ENCODE measurements at places on chromosomes 11 and 22. TPM values are rescaled to one million over a fixed set of nuclear protein-coding genes. Genes with fewer than 3 reads are reported as not detected.

The TTC28 gene
- total RNA-seq = 68.7 TPM

The ADAMTS15 gene
- 78.8 TPM for total RNA-seq

The THRSP gene
- total RNA-seq = not detected

The CYP2D6 gene
- total RNA-seq = 1.4 TPM

The BIK gene
- total RNA-seq = not detected

- DNase-seq = no peak
These were observed 3.9 kb downstream of the JOSD1 start for GRCh38 chr22:38696606-38697424.

The EMID1 gene
- 0.42 TPM for total RNA-seq

The VPREB3 gene
- total RNA-seq = not detected

DNA sequence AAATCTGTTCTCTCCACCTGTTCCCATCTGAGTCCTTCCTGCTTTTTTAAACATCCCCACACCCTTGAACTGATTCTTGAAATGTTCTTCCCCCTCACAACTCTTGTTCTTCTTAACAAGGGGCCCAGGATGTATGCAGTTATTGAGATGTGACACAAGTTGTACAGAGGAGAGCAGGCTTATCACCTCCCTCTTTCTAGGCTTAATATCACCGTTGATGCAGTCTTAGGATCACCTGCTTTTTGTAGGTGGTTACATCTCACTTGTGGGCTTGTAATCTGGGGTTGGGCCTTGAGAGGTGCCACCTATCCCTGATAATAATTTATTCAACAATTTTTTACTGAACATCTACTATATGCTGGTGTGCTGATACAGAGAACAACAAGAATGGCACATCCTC lies 6.2 kb downstream of the CRYBB3 start:
- no peak for DNase-seq

DNA sequence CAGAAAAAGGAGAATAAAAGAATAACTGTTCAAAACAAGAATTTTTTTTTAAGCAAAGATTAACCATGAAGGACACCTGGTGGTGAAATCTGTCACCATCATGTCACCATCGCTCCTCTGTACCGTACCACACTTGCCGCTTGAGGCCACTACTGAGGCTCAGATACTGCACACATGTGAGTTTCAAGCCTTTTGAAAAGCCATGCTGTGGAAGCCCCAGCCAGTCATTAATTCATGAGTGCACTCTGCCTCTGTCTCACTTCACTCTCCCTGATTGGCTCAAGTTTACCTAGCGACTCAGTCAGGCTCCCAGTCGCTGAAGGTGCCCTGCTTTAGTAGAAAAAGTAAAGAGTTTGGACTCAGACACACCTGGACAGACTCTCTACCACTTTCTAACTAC lies 6.6 kb upstream of the MS4A12 start:
- DNase-seq = no peak

GRCh38 chr22:26922806-26923205 lies 265.4 kb downstream of the MIAT start:
- no peak for DNase-seq

The GRIA4 gene
- not detected for total RNA-seq

The AIP gene
- total RNA-seq = 76.5 TPM

The C1QTNF5 gene
- 9.3 TPM for total RNA-seq

The MMP3 gene
- not detected for total RNA-seq

DNA sequence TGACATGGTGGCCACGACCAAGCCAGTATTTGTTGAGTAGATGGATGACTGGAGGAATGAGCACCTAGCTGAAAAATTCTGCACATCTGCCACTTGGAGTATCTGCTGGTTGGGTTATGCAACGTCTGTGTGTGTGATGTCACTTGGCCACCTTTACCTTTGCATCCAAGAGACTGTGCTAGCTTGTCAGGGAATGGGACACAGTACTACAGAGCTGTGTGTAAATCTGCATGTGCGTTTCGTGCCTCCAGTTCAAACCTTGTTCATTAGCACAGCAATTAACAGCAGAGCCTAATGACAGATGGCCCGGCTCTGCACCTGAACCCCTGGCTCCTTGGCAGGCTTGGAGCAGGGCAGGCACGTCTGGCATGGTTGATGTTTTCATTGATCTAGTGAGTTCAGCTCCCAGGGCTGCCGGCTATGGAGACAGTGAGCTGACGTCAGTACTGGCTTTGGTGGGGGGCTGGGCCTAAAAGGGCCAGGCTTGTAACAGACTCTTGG lies 188.4 kb upstream of the NAV2 start:
- DNase-seq = no peak

The PGR gene
- not detected for total RNA-seq

The OSBP gene
- 46.0 TPM for total RNA-seq

The SPINDOC gene
- total RNA-seq = 32.1 TPM

DNA sequence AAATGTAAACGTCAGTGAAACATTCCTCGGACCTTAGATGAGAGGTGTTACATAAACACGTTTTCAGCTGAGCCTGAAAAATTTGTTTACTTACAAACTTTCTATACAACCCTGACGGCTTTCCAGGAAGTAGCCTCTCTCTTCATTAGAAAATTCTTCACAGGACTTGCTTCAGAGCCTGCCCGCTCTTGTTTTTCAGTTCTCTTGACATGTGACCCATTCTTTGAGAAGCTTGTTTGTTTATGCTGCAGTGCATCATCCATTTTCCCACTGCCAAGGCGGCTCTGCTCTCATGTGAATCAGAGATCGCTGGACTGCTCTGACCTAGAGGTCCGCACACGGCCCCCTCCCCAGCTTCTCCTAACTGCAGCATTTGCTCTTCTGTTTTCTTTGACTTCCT lies 47.9 kb upstream of the ARHGAP42 start:
- no peak for DNase-seq

The CPT1B gene
- total RNA-seq = 60.7 TPM

The ACTN3 gene
- total RNA-seq = not detected

DNA sequence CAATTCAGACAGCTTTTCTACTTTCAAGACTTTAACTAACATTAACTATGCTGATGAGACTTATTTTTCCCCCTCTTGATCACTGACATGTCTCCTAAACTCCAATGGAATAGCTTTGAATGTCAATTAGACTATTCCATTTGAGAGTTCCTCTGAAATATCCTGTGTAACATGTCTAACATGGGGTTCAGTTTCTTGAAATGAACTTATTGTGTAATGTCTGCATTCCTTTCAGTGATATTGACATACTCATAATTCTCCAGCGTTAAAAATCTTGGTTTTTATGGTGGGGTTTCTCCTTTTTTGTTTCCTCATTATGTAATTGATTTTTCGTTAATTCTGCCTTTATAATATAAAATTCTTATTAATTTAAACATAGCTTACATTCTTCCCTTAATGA lies 37.7 kb upstream of the SPTBN2 start:
- no peak for DNase-seq

The SMIM35 gene
- not detected for total RNA-seq

DNA sequence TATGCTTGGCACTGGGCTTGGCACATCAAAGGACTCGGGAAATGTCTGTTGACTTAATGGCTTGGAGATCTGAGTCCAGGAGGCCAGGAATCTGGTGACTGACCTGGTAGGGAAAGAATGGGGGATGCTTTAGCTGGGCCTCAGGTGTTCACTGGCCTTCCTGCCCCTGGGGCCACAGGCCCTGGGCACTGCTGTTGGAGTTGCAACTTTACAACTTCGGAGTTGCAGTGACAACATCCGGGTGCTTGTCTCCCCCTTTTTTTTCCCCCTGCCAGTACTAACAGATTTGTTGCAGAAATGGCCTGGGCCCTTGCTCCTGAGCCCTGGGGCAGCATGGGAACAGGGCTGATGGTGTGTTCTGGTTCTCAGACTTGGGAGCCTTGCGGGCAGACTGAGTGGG lies 23.8 kb downstream of the OSBP2 start:
- no peak for DNase-seq

- no peak for DNase-seq
These were observed 2.1 kb upstream of the CARNS1 start for GRCh38 chr11:67413266-67413849.

- DNase-seq = no peak
These were observed 4.4 kb upstream of the MEN1 start for GRCh38 chr11:64814712-64815187.
